ENCODE measurements at places on chromosomes 16 and 17. TPM values are rescaled to one million over a fixed set of nuclear protein-coding genes. Genes with fewer than 3 reads are reported as not detected.

NLRC3 gene
- not detected for total RNA-seq

TMEM219 gene
- total RNA-seq, result 99.9 TPM

TLK2 gene
- total RNA-seq, result 19.3 TPM

NPIPB6 gene
- total RNA-seq, result 0.17 TPM
